ENCODE measurements at places on chromosomes 7 and 10.

DNA sequence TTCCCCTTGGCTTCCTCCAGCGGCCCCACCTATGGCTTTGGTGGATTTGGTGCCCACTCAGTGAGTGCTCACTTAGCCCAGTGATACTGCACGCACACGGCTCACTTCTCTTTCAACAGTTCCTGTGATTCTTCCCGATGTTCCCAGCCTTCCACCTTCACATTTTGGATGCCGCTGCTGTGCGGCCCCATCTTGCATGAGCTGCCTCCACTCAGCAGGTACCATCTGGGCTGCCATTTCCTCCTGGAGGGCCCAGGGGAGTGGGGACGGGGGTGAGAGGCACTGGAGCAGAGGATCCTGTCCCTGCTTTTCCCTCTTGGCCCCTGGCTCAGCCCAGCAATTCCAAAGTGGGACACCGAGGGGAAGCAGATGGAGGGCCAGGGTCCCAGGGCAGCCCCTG, 323.3 kb upstream of the ZNF32 start:
- no peak for DNase-seq

DNA sequence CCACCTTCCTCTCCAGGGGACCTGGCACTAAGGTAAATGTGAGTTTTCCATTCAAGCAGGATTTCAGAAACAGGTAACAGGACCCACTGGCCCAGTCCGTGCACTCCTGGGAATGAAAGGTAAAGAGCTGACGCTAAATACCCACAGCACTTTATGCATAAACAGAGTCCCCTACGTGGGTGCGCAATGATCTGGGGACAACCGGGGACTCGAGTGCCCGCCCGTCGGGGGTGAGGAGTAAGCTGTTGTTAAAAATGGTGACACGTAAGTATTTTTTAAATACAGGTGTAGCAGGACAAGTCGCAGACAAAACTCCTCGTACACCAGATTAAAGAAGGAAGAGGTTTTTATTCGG, 47.2 kb upstream of the PPP2R2D start:
- DNase-seq: no peak

DNA sequence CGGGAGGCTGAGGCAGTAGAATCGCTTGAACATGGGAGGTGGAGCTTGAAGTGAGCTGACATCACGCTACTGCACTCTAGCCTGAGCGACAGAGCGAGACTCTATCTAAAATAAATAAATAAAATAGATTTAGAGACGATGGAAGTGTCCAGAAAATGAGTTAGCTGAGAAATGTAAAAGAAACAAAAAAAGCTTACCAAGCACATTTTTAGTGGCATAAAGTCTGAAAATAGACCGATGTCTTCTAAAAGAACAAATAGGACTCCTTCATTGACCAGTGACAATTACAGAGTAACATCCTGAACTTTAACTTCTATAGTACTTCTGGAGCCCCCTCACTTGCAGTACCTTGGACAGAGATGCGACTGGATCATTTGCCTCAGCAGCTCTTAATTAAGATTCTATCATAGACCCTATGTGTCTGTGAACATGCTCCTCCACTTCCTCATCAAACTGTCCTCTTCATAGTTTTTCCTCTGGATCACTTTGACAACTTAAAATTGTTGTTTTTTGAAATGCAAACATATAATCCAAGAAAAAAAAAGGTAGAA, 25.2 kb upstream of the SRPK2 start:
- no peak for DNase-seq

DNA sequence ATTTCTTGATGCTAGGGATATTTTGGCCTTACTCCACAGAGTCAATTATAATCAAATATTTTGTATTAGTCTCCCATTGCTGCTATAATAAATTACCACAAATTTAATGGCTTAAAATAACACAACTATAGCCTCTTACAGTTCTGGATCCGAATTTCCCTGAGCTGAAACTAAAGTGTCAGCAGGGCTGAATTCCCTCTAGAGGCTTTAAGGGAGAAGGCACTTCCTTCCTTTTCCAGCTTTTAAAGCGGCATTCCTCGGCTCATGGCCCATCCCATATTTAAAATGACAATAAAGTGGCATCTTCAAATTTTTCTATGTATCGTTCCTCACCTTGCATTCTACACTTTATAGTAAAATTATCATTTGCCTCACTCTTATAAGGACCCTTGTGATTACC, 421.4 kb upstream of the ZWINT start:
- no peak for DNase-seq

DNA sequence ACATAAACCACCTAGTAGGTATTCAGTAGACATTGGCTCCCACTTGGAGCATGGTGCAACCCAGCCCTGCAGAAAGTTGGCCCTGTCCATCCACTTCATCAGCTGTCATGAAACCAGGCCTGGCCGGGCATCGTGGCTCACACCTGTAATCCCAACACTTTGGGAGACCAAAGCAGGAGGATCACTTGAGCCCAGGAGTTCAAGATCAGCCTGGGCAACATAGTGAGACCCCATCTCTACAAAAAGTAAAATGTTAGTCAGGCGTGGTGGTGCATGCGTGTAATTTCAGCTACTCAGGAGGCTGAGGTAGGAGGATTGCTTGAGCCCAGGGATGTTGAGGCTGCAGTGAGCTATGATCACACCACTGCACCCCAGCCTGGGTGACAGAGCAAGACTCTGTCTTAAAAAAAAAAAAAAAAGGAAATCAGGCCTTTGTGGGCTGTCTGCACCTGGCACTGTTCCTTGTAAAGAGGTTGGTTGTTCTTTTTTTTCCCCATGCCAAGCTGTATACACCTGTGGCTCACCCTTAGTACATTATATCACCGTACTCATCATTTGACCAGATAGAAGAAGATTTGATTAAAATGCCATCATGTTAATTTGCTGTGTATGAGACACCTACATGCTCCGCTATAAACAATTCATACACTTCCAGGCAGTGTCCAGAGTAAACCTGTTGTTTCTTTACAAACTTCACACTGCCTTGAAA, 45.4 kb upstream of the GRID1 start:
- DNase-seq: no peak

GRCh38 chr10:46554166-46554781, 2.2 kb downstream of the GPRIN2 start:
- DNase-seq: no peak

- DNase-seq: no peak
Measured at GRCh38 chr7:55172161-55172560, 153.3 kb downstream of the EGFR start.

GRCh38 chr10:96835899-96836298, 3.8 kb downstream of the LCOR start:
- DNase-seq: no peak

DNA sequence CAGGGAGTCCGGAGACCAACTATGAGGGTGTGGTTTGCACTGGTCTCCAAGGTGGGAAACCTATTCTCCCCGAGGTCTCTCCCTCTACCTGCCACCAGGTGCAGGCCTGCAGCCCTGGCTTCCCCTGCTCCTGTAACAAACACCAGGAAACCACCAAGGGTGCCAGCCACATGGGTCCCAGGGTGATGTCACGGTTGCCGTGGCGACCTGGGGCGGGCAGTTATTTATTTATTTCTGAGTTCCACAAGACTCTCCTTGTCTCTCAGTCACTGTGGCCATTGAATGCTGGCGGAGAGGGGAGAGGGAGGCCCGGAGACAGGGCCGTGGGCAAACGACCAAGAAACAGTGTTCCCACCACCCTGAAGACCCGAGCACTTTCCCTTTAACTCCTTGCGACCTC, 27.0 kb downstream of the MMD2 start:
- peak; percentile 98 for DNase-seq

GRCh38 chr7:140902303-140902953, 22.3 kb downstream of the BRAF start:
- no peak for DNase-seq

GRCh38 chr7:49774459-49775064, 1.1 kb downstream of the VWC2 start:
- DNase-seq: peak; percentile 53

DNA sequence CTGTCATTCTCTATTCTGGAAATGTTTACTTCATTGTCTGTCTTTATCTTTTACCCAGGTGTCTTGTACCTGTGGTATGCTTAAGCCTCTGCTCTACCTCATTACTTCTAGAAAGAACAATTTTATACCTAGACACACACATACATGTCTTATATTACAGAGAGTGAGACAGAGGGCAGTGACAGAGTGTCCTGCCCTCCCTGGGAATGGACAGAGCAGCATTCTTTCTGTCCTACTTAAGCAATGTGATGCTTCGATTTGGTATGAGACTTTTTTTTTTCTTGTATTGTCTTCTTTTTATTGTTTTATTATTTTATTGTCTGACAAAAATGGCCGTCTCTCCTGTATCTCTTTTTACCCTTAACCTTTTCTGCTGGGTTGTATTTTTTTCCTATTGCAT, 286.1 kb downstream of the EXOC4 start:
- no peak for DNase-seq

DNA sequence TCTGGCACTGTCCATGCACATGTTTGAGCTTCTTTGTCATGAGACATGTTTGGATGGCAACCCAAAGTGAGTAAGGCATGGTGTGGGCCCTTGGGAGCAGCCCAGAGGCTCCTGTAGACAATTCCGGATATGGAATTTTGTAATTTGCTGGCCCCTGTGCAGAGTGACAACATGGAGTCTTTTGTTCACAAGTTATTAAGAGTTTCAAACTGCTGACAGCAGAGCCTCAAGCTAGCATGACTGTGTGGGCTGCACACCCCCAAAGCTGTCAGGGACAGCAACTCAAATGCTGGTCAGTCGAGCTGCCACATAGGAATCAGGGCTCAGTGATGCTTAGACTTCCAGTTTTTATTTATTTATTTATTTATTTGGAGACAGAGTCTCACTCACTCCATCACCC, 7.0 kb upstream of the MYL7 start:
- DNase-seq: no peak

DNA sequence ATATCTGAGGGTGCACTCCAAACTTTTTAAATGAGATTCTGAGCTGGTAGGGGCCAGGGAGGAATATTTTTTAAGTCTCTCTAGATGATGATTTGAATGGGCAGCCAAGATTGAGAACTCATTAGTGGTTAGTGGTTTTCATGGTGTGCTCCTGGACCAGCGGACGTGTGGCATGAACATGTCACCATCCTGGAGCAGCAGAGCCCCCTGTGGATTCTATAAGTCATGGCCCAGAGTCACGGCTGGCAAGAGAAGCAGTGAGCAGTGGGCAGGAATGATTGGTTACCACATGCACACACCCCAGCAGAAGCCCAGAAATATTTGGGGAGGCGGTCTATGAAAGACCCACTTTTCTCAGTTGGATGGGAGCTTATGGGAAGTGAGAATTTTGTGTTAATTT, 21.2 kb upstream of the UCN3 start:
- DNase-seq: peak; percentile 22

DNA sequence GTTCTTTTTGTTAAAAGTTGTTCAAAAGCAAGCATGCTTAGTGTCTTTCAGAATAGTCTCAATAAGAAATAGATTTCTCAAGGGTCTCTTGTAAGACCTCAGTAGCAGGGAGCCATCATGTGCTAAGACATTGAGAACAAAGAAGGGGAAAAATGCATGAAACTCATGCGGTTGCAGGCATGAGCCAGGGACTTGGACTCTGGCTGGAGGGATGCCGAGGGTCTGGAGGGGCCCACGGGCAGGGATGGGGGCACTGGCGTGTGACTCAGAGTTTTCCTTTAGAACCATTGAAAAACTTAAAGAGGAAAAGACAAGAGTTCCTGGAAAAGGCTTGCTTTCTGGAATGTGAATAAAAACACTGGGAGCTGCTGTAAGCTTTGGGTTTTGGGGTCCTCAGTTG, 253.3 kb downstream of the CCDC3 start:
- DNase-seq: no peak

DNA sequence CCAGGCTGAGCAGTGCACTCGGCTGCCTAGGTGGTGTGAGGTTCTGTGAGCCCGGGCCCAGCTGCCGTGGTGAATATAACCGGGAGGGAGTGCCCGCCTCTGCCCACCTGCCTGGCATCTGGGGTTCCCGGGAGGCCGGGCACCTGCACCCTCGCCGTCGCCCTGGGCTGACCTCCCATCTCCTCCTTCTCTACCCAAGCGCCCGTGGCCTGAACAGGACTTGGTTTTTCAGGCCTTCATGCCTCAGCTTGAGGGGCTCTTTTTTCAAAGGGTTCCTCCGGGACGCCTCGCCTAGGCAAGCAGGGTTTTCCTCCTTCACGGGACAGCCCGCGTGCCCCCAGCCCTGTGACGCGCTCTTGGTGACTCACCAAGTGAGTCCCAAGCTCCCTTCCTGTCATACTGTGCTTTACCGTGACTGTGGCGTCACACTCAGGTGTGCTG, 9.9 kb downstream of the INPP5A start:
- no peak for DNase-seq

DNA sequence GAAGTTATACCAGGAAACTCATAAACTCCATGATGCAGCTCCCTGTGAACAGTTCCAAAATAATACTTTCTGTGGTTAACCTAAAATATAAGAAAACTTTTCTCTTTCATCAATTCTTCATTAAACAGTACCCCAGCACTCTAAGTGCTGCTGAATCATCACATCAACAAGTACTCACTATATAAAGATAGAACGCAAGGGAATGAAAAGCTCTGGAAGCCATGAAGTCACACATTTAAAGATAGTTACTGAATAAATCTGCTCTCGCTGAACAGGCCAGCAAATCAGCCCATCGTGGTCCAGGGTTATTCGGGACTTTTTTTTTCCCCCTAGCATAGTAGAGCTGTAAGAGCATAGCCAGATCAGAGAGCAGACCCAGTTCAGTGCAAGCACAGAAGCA, 254.3 kb downstream of the IPMK start:
- DNase-seq: no peak

Measured in DMS53 (cell line).